Heart left ventricle (tissue), 16 donors: ENCODE measurements at places on chromosomes 2 and 18. TPM values are rescaled to one million over a fixed set of nuclear protein-coding genes. Genes with fewer than 3 reads are reported as not detected.

DNA sequence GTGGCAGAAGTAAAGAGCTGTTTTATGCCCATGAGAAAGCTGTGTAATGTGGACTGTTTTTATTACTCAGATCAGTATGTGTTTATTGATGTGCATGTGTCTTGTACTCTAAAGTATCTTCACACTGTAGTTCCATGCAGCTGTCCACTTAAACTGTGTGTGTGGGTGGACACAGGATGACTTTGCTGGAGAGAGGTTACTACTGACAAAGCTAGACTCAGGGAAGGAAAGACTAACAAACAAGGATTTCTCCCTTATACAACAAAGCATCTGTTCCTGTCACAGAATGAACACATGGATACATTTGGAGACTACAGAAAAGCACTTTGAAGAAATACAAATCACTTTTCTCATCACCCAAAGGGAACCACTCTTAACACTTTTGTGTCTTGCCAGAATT is 10.0 kb downstream of the FHOD3 start:
- DNase-seq = no peak

- DNase-seq = no peak
Measured at GRCh38 chr2:110794951-110795350, 62.6 kb downstream of the ACOXL start.

DNA sequence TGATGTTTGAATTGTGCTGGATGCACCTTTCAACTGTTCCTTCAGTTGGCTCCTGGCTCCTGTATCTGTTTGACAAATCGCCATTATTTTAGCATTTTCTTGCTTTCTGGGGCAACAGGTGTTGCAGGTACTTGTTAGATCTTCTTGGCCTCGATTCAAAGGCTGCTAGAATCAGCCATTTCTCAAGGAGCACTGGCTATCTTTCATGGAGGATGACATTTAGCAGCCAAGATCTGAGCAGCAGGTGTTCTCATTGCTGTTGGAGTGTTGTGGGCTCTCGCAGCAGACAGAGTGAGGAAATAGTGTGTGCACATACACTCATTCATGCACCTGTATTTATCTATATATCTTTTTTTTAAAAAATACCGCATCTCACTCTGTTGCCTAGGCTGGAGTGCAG is 52.2 kb downstream of the INPP5D start:
- DNase-seq = no peak

DNA sequence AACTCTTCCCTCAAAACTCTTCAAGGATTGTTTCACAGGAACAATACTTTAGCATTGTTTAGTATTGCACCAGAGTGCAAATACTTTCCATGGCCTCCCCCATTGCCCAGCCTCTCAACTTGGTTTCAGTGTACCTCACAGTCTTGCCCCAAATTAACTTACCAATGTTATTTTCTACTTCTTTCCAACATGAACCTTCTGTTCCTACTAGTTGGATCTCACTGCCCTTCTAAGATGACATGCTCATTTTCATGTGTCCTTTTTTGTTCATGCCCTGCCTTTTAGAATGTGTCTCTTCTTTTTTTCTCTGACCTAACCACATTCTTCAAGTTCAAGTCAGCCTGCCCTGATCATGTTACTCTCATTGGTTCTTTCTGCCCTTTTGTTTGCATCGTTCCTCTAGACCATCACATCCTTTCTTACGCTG is 4.1 kb downstream of the SPATS2L start:
- no peak for DNase-seq

DNA sequence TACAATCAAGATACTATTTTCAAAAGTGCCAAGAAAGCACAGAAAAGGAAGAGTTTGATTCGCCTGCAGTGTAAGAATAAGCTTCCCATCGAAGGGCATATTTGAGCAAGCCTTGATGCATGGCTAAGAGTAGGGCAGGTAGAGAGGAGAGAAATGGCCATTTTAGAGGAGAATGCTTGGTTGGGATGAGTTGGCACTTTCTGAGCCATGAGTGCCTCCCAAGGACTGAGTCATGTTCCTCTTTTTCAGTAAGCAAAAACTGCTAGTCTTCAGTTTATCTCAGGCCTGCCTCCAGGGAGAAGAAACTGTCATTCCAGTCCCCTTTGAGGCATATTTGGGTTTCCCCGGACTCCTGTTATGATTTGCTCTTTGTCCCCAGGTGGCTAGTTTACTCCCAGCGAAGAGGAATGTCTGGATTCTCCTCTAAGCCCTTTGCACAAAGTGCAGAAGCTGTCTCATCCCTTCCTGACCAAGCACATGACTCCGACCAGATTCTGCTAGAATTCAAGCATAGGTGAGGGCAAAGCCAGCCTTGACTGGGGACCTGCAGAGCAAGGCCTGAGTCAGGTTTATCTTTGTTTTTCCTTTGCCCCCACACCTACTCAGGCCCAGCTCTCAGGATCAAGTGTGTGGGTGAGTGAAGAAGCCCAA is 115.2 kb downstream of the TTC32 start:
- DNase-seq = no peak

- DNase-seq = no peak
Measured at GRCh38 chr2:66840321-66841002, 405.5 kb downstream of the MEIS1 start.

DNA sequence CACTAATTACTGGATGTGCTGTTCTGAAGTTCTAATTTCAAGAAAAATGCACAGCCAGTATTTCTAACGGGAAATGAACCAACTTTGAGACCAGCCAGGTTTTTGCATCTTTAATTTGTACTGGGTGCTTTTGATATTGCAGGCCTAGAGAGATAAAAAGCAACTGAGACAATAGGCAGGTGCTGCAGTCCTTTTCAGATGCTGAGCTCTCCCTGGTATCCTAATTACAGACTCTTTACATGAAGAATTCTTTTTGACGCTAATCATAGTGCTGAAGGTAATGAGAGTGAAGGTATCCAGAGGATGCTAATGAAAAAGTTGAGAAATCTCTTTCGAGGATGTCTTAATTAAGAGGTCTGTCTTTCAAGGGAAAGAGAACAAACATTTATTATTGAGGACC is 85.1 kb downstream of the SERPINB8 start:
- no peak for DNase-seq

DNA sequence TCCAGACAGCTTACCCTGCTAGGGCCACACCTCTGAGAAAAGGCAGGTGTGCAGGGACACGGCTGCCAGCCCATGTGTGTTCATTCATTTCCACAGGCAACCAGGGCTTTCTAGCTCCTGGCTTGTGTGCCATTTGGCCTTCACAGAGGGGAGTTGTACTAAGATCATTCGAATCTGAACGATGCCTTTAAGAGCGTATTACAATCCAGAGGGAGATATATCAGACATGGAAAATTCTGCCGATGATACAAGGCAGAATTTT is 64.2 kb upstream of the OTOF start:
- DNase-seq = no peak

- no peak for DNase-seq
Measured at GRCh38 chr2:14891546-14891945, 259.0 kb downstream of the LRATD1 start.

The ZNF385B gene
- total RNA-seq = 8.1 TPM

GRCh38 chr2:28319118-28320008 is 73.3 kb upstream of the FOSL2 start:
- no peak for DNase-seq

The TANC1 gene
- total RNA-seq = 91.1 TPM

- DNase-seq = no peak
Measured at GRCh38 chr2:174874085-174874484, 109.8 kb upstream of the CHRNA1 start.

DNA sequence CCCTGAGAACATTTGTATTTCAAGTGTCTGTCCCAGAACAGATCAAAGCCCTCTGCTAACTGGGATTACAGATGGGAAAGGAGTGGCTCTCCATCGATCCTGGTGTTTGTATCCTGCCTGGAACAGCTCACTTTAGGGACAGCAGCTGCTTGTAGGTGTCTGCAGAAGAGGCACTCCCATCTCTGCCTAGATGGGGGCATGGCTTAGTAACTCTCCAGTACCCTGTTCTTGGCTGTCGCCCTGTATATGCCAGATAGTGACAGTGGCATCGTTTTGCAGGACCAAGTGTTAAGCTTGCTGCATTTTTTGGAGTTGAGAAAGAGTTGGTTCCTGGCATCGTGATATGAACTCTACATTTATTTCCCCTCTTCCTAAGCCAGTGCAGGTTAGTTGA is 189.9 kb downstream of the SH3RF3 start:
- no peak for DNase-seq

The KIF1A gene
- 25.8 TPM for total RNA-seq

DNA sequence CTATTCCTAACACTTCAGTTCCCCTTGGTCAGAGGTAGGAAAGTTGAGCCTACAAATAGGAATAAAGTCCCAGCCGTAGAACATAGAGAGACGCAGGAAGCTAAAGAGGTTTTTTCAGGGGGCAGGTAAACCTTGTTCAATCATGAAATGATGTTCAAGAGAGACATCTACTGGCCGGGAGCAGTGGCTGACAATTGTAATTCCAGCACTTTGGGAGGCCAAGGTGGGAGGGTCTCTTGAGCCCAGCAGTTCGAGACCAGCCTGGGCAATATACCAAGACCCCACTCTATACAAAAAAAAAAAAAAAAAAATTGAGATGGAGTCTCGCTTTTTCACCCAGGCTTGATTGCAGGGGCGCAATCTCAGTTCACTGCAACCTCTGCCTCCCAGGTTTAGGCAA is 66.7 kb upstream of the DNAJC10 start:
- DNase-seq = no peak

The SP5 gene
- not detected for total RNA-seq

DNA sequence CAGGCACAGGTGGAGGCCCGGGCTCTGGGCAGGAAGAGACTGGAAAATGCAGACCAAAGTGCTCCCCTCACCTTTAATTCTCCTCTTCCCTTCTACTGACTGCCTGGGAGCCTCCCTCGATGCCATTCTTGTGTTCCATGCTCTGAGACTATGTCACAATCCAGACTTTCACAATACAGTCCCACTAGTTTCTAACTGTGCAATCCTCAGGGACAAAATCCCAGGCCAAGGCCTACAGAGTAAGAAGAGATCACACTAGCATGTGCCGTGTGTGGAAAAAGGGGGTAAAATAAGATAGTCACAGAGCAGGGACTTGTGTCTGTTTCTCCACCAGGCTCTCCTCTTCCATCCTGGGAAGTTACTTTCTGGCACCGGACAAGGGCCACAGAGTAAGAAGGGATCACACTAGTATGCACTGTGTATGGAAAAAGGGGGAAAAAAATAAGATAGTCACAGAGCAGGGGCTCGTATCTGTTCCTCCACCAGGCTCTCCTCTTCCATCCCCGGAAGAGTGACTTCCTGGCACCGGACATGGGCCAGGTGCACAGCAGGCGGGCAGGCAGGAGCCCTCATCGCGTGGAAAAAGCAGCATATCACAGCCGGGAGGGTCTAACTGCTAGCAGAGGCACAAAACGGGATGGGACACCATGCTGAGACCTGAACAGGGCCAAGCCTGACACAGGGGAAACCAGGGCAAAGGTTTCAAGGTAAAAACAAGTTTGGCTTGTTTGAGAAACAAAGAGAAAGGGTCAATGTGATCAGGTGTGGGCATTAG is 9.6 kb downstream of the CYB5A start:
- DNase-seq = no peak

GRCh38 chr2:48266698-48267097 is 263.3 kb upstream of the STON1 start:
- no peak for DNase-seq

The COLEC11 gene
- 2.5 TPM for total RNA-seq

The C2orf72 gene
- total RNA-seq = 0.20 TPM

- no peak for DNase-seq
Measured at GRCh38 chr2:65228263-65228750, 676 bp downstream of the ACTR2 start.

The ANKRD53 gene
- total RNA-seq = 1.3 TPM

GRCh38 chr2:42312106-42312505 is 48.9 kb downstream of the COX7A2L start:
- no peak for DNase-seq

DNA sequence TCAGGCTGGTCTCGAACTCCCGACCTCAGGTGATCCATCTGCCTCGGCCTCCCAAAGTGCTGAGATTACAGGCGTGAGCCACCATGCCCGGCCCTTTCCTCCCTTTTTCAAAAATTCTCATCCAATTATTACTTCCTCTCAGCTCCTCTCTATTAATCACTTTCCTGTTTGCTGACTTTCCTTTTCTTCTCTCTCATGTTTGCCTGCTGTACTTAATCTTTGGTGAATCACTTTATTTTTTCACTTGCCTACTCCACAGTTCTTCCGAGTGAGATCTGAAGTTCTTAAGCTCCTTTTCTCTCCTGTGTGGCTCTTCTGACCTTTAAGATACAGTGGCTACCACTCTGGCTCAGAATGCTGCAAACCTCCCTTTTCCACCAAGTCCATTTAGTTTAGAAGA is 126.3 kb upstream of the SERTAD2 start:
- DNase-seq = no peak

The TXNDC9 gene
- total RNA-seq = 34.3 TPM
